ENCODE measurements at places on chromosomes 3 and 15.

- no peak for DNase-seq
These were observed 401.2 kb upstream of the NR2F2 start for GRCh38 chr15:95929232-95929846.

DNA sequence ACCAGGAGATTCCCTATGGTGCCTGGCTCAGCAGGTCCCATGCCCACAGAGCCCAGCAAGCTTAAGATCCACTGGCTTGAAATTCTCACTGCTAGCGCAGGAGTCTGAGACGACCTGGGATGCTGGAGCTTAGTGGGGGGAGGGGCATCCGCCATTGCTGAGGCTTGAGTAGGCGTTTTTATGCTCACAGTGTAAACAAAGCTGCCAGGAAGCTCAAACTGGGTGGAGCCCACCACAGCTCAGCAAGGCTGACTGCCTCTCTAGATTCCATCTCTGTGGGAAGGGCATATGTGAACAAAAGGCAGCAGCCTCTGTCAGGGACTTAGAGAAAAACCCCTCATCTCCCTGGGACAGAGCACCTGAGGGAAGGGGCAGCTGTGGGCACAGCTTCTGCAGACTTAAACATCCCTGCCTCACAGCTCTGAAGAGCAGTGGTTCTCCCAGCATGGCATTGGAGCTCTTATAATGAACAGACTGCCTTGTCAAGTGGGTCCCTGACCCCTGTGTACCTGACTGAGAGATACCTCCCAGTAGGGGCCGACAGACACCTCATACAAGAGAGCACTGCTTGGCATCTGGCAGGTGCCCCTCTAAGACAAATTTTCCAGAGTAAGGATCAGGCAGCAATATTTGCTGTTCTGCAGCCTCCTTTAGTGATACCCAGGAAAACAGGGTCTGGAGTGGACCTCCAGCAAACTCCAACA lies 231.5 kb upstream of the SETMAR start:
- no peak for DNase-seq

DNA sequence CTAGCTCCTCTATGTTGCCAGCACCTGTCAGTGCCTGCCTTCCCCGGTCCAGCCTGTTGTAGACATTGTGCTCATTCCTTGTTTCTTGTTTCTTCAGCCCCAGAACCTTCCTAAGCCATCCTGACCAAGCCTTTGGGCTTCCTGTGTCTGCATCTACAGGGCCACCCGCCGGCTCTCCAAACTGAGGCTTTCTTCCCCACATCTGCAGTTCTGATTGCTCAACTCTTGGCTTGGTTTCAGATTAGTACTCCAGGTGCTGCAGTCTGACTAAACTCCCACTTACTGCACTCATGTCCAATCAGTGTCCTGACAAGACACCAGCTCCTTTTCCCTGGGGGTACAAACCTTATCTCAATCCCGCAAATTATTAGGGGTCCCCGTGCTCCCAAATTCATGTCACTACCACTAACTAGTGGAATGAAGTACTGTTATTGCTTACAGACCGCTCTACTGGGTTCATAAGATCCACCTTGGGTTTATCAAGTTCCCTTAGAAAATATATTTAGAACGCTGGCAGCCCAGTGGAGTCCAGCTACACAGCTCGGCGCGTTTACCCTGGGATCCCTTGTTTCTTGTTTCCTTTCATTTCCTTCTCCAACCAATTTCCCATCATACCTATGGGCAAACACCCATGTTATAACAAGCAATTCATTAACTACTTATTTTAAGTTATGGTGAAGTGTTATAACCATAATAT lies 114.2 kb upstream of the TJP1 start:
- DNase-seq, result no peak

DNA sequence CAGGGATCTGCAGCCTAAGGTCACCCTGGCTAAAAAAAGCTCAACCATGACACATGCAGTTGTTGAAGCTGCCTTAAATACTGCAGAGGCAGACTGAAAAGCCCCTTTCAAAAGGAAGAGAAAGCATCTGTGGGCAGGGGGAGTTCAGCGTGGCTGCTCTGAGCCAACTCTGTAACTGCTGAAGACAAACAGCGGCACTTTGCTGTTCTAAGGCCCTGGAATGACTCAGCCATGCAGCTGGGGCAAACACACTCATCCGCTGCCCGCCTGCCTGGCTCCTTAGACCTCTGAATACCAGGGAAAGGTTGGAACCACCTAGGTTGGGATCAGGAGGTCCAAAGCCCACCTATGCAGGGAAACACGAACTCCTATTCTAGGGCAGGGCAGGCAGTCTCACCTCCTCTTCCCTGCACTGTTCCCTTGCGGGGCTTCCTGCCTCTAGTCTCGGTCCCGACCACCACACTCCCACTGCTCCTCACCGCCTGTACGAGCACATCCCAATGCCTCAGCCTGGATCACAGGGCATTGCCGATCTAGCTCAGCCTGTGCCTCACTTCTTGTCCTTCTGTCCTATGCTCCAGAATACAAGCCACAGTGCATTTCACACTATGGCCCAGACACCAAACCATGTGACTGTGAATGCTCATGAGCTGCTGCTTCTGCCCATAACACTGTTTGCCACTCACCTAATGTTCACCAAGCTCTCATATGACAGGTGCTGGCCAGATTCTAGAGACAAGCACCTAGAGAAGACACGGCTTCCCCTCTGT lies 6.6 kb upstream of the MUSTN1 start:
- DNase-seq, result no peak

DNA sequence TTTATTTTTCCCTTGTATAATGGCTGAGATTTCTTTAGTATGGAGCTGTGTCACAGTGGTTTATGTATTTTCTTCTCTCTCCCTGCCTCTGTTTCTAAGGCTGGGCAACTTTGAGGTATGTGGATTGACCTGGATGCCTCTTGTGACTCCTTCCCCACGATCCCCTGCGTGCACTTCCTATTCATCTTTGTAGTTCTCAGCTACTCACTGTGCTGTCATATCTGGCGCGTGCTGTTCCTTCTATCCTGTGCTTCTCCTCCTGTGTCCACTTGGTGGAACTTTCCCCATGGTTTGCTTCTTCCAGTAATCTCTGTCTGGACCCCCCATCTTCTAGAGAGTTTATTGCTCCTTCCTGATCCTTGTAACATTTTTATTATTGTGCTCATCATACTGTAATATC lies 97.3 kb downstream of the AKAP13 start:
- no peak for DNase-seq

GRCh38 chr15:94083467-94084052 lies 147.8 kb upstream of the MCTP2 start:
- DNase-seq, result no peak

DNA sequence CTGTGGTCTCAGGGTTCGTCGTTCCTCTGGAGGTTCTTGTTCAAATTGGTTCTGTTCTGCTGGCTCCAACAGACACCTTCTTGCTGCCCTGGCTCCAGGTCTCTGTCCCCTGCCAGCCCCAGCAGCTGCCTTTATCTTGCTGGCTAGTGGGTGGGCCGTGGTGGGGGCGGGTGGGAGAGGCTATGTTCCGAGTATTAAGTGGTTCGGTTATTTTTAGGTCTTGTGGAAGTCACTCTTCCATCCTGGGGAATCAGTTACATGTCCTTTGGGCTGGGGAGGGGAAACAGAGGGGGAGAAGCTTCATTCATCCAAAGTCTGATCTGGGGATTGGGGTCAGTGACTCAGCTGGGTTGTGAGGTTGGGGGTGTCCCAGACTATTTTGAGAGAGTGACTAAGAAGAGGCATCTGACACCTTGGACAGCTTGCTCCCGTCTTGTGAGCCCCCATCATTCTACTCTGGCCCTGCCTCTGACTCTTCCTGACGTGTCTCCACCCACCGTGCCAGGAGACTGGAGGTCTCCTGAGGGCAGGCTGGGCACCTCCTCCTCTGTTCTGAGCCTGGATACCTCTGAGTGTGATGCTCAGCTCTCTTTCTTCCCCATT lies at the start of gene XIRP1:
Gene XIRP1, minus strand, starts transcription at position 106 of the 603 bp plus-strand sequence. CDS start 3,150 bp downstream, outside the sequence.
- DNase-seq, result no peak

DNA sequence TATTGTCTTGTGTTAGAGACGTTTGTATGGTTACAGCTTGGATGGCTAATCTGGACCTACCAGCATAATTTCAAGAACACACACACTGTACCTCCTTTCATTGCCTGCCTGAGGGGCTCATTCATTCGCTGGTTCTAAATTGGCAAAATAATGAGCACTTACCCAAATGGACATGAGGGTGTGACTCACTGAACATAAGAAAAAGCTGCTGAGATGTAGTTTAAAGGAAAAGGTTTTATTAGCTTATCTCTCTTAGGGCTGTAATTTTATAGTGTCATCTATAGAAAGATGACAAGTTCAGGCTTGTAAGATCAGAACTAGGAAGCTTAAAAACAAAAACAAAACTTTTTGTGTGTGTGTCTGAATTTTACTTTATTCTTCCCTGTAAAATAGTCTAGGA lies 120.7 kb upstream of the WNT7A start:
- DNase-seq, result no peak

GRCh38 chr3:102189541-102189940 lies 245.3 kb upstream of the ZPLD1 start:
- DNase-seq, result no peak

DNA sequence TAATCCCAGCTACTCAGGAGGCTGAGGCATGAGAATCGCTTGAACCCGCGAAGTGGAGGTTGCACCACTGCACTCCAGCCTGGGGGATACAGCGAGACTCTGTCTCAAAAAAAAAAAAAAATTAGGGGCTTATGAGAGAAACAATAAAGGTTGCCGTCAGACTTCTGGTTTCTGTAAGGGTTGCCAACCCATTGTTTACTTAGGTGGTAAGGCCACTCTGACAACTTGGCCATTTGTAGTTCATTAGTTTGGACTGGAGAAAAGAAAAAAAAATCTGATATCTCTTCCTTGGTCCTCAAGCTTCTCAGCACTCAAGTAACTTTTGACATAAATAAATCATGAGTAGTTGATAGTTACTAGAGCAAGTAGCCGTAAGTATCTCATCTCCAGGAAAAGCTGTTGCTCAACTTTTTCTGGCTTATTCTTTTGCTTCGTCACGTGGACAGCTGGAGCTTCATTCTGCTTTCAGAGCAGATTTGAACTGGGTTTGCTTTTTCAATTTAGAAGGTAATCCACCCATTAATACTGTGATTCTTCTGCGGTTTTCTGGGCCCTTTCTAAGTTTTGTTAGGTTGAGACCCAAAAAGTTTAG lies 9.4 kb downstream of the SNX1 start:
- no peak for DNase-seq

DNA sequence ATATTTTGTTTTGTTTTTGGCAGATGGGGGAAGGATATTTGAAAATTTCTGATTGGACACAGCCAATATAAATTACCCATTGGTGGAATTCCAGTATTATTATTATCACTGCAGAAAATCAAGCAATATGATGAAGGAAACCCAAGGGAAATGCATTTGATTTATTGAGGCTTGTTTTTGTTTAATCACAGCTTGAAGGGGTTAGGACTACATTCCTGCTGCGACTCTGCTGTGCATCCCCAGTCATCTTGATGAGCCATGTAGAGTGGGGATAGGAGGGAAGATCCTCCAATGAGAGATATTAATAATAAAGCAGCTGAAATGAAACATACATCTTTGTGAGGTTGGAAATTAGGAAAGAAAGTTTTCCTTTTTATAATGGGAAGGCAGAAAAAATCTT lies 208.6 kb downstream of the GAP43 start:
- DNase-seq, result no peak

DNA sequence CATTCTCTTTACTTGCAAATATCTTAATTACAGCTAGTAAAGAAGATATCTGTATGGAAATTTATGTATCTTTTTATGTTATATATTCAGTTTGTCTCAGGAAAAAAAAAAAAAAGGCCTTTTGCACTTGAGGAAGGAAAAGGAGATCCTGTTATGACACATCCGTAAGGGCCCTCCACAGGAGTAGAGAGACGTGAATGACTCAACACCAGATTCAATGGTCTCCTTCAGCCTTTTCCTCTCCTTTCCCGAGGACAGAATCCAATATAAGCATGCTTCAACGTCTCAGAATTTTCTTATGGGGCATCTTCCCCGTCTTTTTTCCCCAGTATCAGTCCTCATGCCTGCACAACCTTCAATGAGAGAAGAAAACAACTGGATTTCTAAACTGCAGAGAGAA lies 340.3 kb downstream of the NTRK3 start:
- DNase-seq, result no peak

DNA sequence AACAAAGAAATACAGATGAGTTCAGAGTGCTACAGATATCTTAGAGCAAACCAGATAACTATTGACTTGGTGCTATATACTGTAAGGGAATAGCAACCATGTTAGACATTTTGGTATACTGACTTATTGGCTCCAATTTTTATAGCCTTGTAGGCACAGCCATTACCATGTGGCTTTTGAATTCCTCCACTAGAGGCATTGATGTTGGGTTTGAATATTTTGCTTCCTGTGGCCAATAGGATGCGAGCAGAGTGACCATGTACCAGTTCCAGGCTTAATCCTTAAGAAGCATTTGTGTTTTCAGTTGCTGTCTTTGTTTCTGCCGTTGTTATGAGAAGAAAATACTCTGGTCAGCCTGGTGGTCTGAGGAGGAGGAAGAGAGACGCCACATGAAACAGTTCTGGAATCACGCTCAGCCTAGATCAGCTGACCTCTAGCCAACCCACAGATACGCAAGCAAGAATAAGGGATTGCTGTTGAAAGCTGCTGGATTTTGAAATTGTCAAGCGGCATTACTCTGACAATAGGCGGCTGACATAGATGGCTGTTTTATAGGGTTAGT lies 109.4 kb upstream of the TNIK start:
- no peak for DNase-seq

DNA sequence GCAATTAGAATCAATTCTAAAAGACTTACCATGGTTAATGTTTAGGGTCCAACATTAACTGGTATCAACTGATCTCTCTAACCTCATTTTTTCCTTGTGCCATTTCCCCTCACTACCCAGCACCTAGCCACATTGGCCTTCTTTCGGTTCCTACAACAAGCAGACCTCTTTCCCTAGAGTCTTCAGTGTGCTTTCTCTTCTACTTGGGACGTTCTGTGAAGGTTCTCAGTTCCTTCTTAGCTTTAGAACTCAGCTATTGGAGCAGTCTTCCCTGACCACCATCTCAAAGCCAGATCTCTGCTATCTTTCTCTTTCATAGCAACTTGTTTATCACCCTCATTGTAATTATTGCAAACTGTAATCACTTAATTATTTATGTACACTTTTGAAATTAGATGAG lies 31.5 kb upstream of the MINDY4B start:
- no peak for DNase-seq

DNA sequence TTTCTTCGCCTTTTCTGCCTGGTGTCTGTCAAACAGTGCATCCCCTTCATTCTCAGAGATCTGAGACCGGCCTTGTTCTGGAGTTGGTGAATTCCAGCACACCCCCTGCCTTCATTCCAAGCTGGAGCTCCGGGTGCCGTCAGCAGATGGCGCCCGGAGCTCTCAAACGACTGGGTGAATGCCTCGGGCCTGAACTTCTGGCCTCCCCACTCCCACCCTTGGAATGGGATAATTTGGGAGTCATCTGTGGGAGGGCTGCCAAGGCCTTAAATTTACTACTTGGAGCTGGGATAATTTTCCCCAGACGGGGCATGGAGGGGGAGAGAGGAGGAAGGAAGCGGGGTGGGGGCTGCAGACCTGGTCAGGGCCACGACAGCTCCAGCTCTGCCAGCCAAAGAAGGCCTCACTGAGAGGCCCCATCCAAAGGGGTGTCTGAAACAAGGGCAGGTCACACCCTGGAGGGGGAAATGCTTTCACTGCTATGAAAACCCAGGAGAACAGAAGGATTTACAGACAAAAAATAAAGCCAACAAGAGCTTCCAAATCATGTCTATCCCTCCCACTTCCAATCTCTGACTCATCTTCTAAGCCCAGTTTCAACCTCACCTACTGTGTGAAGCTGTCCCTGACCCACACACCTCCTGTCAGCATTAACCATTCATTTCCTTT lies 187.9 kb downstream of the OPA1 start:
- DNase-seq, result peak; percentile 83

GRCh38 chr3:153066983-153067382 lies 95.0 kb upstream of the RAP2B start:
- no peak for DNase-seq

- DNase-seq, result no peak
These were observed 29.6 kb downstream of the KIF7 start for GRCh38 chr15:89625716-89626115.
